ENCODE measurements at places on chromosomes 12 and 14. TPM values are rescaled to one million over a fixed set of nuclear protein-coding genes. Genes with fewer than 3 reads are reported as not detected.

The OR4E2 gene
- total RNA-seq, result not detected

DNA sequence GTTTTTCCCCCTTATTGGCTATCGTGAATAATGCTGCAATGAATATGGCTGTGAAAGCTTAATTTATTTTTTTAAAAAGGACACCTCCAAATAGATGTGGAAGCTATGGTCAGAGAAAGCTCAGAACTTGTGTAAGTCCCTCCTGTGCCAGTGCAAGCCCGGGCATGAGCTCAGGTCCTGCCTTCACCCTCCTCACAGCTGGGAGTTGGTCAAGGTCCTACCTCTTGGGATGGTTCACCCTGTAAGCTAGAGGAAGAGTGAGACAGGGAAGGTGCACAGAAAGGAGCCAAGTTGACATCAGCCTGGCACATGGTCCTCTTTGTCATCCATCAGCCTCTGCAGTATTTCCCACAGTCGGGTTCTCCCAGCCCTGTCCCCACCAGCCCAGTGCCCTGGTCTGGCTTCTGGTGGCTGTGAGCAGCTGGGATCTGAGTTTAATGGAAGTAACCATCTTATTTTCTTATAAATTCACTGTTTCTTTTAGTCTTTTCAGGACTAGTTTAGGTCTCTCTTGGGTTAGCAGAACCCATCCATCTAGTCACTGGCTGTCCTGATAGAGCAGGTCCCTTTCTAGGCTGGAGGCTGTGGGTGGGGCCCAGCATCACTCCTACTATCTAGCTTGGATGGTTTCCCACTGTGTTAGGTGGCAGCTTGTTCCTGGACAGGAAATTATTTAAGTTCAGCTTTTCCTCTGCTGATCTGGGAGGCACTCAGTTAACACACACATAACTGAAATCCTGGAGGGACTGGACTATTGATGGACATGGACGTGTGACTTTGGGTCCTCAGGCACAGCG is 11.8 kb upstream of the PLEKHG3 start:
- no peak for DNase-seq

GRCh38 chr14:75578786-75579337 is 442 bp downstream of the FLVCR2 start:
- peak; percentile 79 for DNase-seq

DNA sequence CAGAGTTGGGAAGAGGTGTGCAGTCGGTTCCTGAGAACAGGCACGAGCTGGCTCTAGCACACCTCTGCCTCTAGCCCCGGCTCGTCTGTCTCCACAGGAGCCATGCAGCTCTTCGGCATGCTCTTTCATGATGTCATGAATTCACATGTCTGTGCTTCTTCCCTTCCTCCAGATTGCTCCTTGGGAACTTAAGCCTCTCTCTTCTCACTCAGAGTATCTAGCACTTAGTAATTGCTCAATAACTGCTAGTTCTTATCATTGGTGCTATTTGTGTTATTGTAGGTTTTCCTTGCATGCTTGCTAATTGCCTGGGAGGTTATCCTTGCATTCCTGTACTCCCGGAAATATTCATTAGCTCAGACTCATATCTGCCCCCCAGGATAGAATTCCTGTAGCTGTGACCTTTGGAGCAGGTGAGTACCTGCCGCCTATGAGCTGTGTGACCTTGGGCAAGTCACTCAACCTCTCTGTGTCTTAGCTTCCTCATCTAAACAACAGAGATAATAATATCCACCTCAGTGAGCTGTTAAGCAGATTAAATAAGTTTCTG is 19.5 kb downstream of the FAM181A start:
- peak; percentile 86 for DNase-seq

The CFAP251 gene
- total RNA-seq, result 4.3 TPM

DNA sequence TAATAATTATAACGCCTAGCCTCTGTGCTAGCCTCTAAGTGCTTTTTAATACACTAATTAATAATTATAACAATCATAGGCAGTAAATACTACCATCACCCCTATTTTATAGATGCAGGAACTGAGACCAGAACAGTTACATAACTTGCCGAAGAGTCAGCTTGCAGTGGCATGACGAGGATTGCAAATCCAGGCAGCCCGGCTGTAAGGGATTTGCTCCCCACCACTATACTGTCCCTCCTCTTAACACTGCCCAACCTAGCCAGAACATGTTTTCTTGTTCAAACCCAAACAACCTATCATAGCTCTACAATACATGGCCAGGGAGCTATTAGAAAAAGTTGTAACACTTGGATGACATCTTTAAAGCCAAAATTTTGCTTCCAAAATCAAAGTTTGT is 33.9 kb upstream of the VASH1 start:
- DNase-seq, result no peak

DNA sequence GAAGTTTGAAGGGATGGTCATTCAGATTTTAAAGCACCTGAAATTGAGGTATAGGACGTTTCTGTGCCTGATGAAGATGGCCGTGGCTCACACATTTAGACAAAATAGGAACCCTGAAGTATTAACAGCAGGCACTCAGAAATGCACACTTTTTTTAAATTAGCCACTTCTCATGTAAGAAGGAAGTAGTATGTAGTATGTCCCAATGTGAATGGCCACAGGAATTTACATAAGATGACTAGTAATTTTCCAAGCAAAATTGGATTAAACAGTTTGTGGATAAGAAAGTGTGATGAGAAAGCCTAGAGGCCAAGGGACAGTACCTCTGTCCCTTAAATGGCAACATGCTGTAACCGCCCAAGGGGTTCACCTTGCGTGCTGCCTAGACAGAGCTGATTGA is 1.8 kb upstream of the MIS18BP1 start:
- DNase-seq, result no peak

GRCh38 chr12:25518512-25518911 is 34.6 kb downstream of the LMNTD1 start:
- DNase-seq, result no peak

DNA sequence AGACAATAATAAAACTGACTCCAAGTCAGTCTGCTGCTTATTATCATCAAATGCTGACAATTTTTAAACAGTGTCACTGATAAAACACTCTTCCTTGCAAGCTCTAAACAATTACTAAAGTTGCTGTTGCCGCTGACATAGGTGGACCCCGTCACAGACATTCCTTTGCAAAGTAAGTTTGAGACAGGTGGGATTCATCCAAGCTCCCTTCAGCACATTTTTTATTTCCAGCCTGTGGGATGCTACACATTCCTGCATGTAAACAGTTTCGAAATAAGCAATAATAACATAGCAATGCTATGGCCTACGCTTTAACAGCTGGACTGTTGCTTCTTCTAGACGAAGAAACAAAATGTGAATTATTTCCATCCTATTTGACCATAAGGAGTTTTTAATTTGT is 85.4 kb upstream of the HIF1A start:
- no peak for DNase-seq

DNA sequence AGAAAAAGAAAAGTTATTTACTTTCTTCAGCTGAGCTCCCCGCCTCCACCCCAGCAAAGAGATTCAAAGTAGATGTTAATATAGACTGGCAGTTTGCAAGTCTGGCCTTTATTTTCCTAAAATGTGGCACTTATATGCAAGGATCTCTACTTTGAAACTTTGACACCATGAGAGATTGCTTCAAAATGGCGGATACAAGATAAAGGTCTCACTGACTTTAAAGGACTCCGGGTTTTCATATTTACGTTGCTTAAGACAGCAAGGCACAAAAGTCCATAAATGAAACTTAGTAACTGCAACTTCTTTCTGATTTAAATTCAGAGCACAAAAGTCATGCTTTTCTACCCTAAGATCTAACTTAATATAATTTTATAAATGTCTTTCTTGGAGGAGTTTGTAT is 3.5 kb downstream of the OTX2 start:
- no peak for DNase-seq

The INSM2 gene
- total RNA-seq, result not detected

The PMEL gene
- total RNA-seq, result 0.59 TPM

The ANKRD33 gene
- total RNA-seq, result not detected

The CLEC2A gene
- not detected for total RNA-seq

The PTPN6 gene
- total RNA-seq, result 0.36 TPM

DNA sequence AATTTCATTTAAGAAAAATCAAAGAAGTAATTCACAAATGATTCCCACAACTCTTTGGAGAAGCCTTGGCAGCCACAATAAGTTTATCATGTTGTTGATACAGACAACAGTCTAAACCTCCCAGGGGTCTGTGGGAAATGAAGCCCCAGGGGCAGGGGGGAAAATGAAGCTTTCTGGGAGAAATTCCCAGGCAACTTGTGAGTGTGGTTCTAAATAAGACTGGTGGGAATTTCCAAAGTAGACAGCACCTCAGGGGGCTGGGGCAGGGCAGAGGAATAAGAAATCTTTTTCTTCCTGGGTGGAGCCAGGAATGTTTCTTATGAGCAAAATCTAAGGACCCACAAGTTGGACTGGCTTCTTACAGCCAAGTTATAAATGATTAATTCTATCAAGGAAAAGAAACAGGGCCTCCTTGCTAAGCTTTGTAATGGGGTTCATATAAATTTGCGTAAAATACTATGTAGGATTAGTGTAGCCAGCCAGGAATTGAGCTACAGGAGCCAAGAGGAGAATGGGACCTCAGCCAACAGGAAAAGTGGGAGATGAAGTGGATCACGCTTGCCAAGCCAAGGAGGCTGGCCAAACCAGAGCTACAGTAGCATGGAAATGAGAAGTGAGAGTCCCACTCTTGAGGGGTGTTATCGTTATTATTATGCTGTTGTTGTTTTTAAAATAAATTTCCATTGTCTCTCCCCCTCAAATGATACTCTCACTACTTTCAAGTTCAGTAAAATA is 182.9 kb upstream of the FAR2 start:
- DNase-seq, result peak; percentile 29

DNA sequence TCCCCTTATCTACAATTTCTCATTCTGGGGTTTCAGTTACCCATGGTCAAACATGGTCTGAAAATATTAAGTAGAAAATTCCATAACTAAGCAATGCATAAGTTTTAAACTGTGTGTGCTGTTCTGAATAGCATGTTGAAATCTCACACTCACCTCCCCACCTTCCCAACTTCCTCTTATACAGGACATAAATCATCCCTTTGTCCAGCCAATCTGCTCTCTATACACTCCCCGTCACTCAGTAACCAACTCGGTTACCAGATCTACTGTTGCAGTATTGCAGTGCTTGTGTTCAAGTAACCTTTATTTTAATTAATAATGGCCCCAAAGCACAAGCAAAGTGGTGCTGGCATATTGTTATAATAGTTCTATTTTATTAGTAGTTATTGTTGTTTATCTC is 420.5 kb downstream of the GXYLT1 start:
- DNase-seq, result no peak

GRCh38 chr14:59186306-59186705 is 2.2 kb upstream of the DAAM1 start:
- no peak for DNase-seq

DNA sequence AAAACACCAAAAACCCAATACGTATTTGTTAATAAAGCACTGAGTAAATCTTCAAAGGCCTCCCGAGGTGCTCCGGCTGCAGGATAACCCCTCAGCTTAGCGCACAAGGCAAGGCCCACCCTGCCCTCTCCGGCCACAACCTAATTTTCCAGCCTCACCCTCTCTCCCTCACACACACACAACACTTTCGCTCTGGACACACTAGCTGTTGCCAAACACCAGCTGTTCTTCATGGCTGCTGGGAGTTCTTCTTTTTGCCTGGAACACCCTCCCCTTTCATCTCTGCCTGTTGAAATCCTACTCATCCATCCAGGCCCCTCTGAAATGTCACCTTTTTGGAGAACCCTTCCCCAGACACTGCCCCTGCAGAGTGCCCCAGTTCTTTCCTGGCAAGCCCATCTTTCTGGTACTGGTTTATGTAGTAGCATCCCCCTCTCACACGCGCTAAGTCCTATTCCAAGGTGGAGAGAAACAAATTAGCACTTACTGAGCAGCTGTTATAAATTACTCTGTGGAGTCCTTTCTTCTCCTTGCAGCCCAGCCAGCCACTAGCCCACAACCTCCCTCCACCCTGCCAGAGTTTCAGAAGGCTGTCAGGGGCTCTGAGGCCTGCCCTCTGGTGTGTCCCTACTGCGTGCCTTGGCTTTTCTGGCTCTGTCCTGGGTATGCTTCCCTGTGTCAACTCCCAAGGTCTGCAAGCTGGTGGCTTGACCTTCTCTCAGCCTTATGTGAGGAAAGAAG is 805 bp upstream of the CRACR2A start:
- peak; percentile 82 for DNase-seq

GRCh38 chr12:76571256-76571655 is 11.7 kb upstream of the OSBPL8 start:
- DNase-seq, result no peak

The FAIM2 gene
- 1.4 TPM for total RNA-seq

The AQP6 gene
- not detected for total RNA-seq

DNA sequence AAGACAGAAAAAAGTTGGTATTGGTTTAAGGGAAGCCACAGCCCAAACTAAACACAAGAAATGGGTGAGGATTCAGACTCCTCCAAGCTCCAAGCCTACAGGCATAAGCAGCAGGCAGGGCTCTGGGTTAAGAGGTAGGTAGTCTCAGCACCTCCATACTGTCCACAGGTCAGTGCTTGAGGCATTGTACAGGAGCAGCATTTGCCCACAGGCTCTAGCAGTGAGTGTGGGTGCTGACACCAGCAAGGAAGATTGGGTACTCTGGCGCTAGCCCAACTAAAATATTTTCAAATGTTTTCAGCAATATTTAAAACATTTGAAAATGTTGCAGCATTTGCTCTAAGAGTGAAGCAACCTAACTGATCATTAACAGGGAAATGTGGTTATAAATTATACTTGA is 33.1 kb downstream of the FERMT2 start:
- DNase-seq, result no peak

GRCh38 chr14:75568791-75569190 is 9.6 kb upstream of the FLVCR2 start:
- DNase-seq, result no peak

DNA sequence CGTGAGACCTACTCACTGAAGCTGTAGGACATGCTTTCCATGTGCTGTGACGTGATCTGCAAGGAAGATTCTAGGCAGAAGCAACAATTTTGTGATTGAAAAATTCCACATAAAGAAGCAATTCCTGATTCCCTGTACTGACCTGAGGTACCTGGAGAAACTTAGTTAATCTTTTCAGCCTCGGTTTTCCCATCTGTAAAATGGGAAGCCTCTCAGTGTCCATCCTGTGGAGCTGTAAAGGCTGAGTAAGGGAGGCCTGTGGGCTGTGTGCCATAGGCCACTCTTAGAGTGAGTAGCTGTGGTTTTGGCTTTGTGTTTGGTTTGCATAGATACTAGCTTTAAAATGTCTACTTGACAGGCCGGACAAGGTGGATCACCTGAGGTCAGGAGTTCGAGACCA is 50.7 kb downstream of the SFSWAP start:
- DNase-seq, result peak; percentile 35

The FSCB gene
- not detected for total RNA-seq

GRCh38 chr12:12622418-12622817 is 10.7 kb downstream of the CREBL2 start:
- no peak for DNase-seq

GRCh38 chr12:106123551-106124081 is 15.1 kb downstream of the NUAK1 start:
- peak; percentile 74 for DNase-seq

DNA sequence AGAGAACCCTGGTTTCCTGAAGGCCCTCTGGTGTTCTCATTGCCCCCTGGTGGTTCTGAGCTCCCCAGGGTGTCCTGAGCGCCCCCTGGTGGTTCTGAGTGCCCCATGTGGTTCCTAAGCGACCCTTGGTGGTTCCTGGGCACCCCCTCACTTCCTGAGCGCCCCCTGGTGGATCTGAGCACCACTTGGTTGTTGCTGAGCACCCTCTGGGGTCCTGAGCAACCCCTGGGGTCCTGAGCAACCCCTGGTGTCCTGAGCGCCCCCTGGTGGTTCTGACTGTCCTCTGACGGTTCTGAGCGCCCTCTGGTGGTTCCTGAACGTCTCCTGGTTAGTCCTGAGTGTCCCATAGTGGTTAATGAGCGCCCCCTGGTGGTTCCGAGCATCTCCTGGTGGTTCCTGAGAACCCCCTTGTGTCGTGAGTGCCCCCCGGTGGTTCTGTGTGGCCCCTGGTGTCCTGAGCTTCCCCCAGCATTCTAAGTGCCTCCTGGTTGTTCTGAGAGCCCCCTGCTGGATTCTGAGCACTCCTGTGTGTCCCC is 568.3 kb downstream of the TMEM121 start:
- DNase-seq, result no peak

Data from osteoblast (primary cell).